ENCODE measurements at places on chromosomes 6 and 20. TPM values are rescaled to one million over a fixed set of nuclear protein-coding genes. Genes with fewer than 3 reads are reported as not detected.

The FAM162B gene
- polyA plus RNA-seq: 6.1 TPM

The MUC21 gene
- polyA plus RNA-seq: not detected

The RAET1L gene
- polyA plus RNA-seq: 0.03 TPM

The ITPR3 gene
- 7.8 TPM for polyA plus RNA-seq

The SUPT3H gene
- 2.8 TPM for polyA plus RNA-seq

The TEAD3 gene
- polyA plus RNA-seq: 28.3 TPM

The HLA-DRB1 gene
- polyA plus RNA-seq: 83.7 TPM

The TUBB gene
- 440 TPM for polyA plus RNA-seq

The CLDN20 gene
- polyA plus RNA-seq: not detected

The GHRH gene
- polyA plus RNA-seq: not detected

The ALDH8A1 gene
- 0.16 TPM for polyA plus RNA-seq

The IPCEF1 gene
- 0.06 TPM for polyA plus RNA-seq

The WFDC13 gene
- polyA plus RNA-seq: not detected

The PLEKHG1 gene
- polyA plus RNA-seq: 3.2 TPM
